NCI-H446 (cell line): ENCODE measurements at places on chromosomes 1 and 21.

DNA sequence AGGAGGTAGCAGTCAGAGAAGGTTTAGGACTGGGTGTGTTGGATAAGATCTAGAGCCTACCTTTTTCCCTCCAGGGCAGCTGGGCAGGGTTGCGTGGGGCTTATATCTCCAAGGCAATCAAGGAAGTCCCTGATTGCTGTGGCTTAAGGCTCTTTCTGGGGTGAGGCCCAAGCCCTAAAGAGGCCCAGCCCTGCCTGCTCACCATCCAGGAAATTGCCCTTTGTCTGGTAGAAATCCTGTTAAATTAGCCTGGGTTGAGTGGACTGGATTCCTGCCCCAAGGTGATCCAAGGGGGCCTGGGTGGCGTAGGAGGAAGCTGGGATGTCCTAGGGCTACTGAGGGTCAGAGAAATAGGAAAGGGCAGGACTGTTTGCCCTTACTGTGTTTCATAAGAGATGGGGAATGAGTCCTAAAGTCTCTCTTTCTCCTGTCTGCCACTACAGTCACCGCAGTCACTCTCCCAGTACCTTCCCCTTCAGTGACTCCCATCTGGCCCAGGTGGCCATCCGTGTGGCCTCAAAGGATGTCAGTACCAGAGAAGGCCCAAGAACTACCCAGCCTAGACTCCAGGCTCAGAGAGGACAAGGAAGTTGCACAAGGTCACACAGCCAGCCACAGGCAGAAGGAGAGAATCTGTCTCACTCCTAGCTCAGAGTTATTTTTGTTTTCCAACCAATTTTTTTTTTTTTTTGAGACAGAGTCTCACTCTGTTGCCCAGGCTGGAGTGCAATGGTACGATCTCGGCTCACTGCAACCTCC lies 25.8 kb downstream of the MFSD2A start:
- DNase-seq = no peak

GRCh38 chr1:47931395-47931794 lies 65.8 kb downstream of the TRABD2B start:
- no peak for DNase-seq

DNA sequence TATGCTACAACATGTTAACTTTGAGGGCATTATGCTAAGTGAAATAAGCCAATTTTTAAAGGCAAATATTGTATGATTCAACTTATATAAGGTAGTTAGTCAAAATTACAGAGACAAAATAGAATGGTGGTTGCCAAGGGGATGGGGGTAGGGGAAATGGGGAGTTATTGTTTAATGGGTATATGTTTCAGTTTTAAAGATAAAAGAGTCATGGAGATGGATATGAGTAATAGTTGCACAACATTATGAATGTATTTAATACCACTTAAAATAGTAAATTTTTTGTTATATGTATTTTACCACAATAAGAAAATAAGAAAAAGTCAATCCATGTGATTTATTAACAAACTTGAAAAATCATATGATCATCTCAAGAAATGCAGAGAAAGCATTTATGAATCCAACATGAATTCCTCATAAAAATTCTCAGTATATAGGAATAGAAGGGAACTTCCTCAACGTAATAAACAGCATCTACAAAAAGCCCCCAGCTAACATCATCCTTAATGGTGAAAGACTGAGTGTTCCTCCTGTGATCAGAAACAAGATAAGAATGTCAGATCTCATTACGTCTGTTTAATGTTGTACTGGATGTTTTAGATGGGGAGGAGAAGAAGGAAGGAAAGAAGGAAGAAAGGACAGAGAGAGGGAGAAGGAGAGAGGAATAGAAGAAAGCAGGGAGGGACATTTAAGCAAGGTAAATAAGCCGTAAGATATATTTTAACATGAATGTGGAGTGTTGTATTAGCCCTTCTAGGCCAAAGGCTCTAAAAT lies 6.7 kb upstream of the TSEN15 start:
- no peak for DNase-seq

GRCh38 chr1:53373246-53373645 lies 45.4 kb upstream of the LRP8 start:
- DNase-seq = no peak

- no peak for DNase-seq
Observed at GRCh38 chr1:236762410-236762809, 32.7 kb upstream of the MTR start.

DNA sequence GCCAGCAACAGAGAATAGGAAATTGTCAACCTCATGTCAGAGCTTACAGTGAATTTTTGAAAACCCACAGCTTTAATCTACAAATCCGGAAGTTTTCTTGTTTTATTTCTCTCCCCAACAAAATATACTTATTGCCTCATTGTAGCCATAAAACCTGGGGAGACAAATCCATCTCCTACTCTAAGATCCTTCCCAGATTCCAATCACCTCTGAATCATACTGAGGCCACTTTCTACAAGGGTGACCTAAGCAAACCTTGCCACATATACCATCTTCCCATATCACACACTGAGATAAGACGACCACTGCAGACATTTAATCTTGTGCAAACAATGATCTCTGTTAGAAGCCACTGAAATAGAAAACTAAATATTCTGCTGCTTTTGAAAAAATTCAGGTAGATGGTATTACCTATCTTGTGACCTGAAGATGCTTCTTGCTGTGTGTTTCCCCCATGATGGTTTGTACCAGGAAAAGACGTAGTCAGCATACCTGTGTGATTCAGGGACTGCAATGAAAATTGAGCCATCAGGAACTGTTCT lies 171.5 kb upstream of the DUSP10 start:
- DNase-seq = no peak

GRCh38 chr1:47776667-47777131 lies 220.5 kb downstream of the TRABD2B start:
- DNase-seq = no peak

DNA sequence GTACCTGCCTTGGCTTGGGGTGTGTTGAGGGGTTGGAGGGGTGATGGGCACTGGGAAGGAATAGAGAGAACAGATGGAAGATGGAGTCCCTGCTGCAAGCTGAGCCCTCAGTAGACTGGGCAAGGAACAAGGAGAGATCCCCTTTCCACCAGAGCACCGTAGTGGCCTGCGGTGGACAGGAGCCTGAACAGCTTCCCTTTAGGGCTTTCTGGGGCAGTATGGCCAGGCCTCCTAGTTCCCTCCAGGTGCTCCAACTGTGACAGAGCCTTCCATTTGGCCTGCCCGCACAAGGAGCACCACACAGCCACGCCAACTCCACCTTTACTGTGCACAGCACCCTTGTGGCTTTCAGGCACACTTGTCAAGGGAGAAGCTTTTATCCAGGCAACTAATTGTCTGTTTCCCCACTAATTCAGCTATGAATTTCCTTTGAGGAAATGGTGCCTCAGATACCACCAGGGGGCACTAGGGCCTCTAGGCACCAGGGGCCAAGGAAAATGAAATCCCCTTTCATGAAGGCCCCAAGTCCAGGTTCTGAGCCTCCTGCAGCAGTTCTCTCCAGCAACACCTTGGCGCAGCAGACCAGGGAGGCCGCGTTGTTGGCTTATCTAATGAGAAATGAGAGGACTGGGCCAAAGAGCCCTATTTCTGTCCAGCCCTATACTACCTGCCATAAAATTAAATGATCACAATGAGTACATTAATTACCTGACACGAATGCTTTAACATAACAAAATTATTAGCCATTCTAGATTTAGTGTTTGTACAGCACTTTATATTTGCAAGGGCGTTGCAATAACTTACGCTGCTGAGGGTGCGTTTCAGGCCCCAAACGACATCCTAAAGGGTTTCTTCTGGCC lies 23.1 kb upstream of the ERI3 start:
- DNase-seq = peak; percentile 10

- no peak for DNase-seq
Observed at GRCh38 chr1:83918688-83919285, 80.1 kb downstream of the TTLL7 start.

GRCh38 chr1:44820328-44821239 lies 12.3 kb downstream of the BTBD19 start:
- no peak for DNase-seq

DNA sequence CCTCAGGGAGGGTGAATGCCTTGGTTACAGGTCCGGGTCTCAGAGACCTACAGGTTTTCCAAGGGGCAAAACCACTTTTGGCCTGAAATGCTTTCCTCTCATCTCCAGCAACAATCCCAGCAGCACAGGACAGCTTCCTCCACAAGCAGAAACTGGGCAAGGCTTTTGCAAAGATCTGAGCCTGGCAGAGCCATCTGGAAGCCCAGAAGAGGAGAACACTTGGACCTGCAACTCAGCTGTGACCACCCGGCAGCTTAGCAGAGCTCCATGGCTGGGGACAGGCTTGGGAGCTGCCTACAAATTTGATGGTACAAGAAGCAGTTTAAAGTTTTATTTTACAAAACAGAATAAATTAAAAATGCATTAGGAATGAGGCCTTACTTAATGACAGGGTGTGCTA lies 90.0 kb upstream of the KCND3 start:
- no peak for DNase-seq

DNA sequence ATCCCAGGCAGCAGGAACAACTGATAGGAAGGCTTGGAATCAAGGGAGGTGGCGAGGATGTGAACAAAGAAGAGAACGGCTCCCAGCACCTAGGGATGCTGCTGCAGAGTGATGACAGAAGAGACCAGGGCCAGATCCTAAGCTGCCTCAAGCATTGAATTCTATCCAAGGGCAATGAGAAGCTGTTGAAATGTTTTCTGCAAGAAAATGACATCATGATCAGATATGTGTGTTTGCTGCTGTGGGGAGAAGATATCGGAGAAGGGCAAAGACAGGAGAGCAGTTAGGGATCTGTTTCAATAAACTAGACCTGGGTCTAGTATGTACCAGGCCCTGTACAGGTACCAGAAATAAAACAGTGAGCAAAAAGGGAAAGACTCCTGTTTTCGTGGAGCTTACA lies 194.7 kb upstream of the RAB4A start:
- DNase-seq = no peak

DNA sequence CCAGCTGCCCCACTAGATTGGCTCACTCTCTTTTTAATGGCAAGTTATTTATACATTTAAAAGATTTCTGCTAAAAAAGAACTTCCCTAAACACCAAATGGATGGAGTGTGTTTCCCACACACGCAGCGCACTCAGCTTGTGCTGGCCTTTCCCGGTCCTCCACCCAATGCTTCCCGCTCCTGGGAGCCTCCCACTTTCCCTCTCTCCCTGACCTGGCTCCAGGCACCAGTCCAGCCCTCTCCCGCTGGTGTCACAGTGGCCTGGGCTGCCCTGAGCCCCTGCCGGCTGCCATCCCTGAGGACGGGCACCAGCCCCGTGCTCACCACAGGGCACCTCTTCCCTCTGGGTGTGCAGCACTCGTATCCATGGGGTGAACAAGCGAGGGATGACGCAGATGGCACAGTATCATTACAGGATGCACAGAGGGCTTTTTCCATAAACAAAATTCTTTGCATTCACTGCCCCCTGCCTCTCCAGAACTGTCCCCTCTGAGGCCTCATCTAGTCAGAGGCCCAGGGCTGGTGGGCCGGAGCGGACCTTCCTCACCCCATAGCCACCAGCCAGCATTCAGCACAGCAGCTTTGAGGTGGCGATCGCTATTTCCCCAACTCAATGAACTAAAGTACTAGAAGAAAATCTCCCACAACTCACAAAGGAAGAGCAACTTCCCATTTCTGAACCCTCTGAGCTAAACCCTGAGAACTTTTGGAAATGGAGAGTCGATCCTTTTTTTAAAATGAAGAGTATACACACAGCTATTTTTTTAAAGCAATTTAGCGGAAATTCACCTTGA lies 68.5 kb downstream of the SLC37A1 start:
- no peak for DNase-seq

- peak; percentile 68 for DNase-seq
Observed at GRCh38 chr1:96968541-96968940, 247.0 kb downstream of the PTBP2 start.

DNA sequence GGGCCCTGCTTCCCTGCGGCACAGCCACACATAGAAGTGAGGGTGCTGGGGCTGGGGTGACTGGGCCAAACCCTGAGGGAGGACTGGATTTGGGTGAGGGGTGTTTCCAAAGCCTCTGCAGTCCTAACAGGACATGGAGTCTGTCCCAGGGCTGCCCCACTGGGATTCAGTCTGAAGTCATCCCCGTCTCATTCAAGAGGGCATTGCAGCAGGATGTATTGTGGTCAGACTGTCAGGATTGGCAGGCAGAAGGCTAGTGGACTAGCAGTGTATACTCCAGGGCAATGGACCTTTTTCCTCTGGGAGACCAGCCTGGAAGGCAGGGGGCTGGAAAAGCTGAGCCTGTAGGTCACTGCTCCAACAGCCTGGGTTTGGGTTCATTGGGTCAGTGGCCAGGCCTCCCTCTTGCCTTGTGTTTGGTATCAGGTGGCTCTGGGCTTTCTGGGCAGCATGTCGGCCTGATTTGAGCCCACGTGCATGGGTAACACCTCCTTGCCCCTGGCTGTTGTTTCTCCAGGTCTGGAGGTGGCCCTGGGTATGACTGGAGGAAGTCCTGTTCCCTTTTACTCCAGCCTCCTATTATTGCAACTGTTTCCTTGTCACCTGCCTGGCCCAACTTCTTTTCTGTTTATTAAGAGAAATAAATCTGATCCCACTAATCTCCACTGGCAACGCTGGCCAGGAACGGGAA lies 41.0 kb upstream of the SYNC start:
- no peak for DNase-seq

DNA sequence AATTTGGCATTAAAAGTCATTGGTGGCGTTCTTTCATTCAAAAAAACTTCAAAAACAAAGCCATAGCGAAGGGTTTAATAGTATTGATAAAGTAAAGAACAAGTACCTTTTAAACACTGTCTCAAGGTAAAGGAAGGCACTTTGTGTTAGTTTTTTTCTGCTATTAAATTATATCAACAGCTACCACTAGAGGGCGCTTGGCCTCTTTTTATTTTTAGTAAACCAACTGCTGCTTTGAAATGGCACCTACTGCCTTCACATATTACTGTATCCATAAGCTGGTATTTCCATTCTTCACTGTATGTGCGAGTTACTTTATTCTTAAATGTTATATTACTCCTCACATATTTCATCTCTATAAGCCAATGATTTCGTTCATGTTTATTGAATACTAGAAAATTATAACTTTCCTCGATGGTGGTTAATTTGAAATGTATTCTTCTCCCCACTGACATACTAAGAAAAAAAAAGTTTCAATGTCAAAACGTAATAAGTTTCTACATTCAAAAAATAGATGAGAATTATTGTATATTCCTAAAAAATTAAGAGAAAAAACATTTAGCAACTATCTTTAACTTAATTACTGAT lies 125.7 kb upstream of the CXADR start:
- DNase-seq = peak; percentile 72

DNA sequence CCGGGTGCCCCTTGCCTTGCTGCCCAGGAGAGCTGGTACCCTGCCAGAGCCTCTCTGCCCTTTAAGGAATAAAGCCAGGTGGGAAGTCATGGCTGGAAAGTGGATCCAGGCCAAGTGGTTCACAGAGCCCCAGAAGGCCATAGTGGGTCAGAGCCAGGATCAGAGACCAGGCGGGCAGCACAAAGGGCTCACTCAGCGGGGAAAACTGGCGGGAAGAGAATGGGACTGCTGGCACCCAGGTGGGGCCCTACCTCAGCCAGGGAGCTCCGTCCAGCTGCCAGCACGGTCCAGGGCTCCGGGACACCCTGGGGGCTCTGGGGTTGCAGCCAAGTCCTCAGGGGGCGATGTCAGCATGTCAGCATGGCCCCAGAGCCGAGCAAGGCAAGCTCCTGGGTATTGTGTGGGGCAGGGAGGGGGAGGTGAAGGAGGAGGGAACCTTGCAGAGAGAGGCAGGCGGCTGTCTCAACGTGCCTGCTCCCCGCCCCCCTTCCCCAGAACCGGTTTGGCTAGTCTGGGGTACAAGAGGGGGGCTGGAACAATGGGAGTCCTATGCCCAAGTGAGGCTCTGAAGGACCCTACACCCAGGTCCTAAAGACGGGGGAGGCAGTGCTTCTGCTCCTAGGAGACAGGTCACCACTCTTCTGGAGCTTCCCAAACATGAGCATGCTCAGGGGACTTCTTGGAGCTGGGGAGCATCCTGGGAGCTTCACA lies at the start of gene ARHGEF19:
ARHGEF19 (minus strand) TSS at position 402 of the 711 bp plus-strand sequence. CDS start 3,598 bp downstream, outside the sequence.
- DNase-seq = peak; percentile 24
